ENCODE measurements at places on chromosomes 2 and 18.

DNA sequence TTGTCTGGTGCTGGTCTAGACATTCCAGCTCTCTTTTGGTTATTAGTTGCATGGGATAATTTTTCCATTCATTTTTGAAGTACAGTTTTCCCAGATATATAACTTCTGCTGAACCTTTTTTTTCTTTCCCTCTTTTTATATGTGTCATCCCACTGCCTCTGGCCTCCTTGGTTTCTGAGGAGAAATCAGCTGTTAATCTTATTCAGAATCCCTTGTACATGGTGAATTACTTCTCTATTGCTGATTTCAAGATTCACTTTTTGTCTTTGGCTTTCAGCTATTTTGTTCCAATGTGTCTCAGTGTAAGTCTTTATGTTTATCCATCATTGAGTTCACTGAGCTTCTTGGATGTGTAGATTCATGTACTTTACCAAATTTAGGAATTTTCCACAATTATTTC, 99.7 kb downstream of the ARHGEF4 start:
- no peak for DNase-seq

- DNase-seq = peak; percentile 29
These were observed 101.9 kb downstream of the NOL4 start for GRCh38 chr18:34122724-34123334.

GRCh38 chr2:27701676-27702075, 38.0 kb downstream of the SLC4A1AP start:
- DNase-seq = no peak

DNA sequence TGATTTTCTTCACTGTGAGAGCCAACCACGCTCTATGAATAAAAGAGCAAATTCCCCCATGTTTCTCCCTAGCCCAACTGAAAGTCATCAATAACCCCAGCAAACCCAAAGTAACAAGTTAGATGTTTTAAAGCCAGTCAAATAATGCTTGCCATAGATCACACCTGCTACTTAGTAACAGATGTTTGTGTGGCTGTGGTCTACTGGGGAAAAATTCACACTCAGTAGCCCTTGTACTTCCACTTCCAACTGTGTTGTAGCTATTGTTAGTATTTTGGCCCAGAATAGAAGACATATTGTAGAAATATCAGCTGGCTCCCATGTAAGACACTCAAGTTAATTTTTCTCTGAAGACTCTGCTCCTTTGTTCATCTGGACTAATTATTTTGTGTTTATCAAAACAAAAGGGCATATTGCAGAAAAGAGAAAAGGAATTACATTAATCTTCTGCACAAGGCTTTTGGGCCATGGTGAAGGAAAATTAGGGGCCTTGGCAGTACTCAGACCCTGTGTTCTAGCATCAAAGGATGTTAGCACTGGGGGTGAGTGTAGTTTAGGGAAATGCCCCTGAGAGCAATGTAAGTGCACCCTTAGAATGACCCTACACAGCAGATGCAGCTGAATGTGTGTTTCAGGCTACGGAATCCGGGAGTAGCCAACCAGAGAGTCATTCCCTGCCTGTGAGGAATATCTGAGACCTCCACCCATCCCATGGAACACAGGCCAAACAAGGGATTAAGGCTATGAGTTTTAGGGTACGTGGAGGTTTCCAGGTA, 521.9 kb downstream of the EPHA4 start:
- DNase-seq = no peak

GRCh38 chr2:130849896-130850787, 13.4 kb downstream of the ARHGEF4 start:
- no peak for DNase-seq

GRCh38 chr2:11457935-11458334, 8.0 kb downstream of the E2F6 start:
- peak; percentile 46 for DNase-seq

DNA sequence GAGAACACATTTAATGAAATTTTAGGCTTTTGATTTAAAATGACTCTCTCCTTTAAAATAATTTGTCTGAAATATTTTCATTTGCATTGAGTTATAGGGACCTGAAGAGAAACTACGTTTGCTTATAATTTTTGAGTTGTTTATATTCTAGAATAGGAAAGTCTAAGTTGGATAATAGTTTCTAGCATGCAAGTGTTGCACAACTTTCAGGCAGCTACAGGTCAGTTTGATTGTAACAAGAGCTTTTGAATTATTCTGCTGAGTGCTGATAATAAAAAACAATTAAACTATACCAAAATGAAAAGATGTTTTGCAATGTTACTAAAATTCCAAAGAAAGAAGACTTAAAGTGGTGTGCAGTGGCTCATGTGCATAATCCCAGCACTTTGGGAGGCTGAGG, 71.0 kb downstream of the PDE1A start:
- no peak for DNase-seq

DNA sequence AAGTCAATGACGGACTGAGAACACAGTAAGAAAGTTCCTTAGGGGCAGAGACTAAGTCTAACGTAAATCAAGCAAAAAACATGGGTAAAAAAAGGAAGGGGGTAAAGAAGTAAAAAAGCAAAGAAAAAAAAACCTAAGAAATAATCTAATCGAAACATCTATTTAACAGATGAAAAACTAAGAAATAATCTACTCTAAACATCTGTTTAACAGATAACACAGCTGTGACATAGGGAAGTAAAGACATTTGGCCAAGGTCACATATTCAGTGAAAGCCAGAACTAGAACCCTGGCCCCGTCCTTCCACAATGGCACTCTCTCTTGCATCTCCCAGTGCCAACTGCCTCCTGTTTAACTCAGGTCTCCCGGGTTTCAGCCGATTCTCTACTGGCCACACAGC, 48.1 kb downstream of the PSD4 start:
- no peak for DNase-seq

Data from NCI-H526 treated with DMSO at 0.1 percent for 48 hours (cell line).